ENCODE measurements at places on chromosomes 16 and 17. TPM values are rescaled to one million over a fixed set of nuclear protein-coding genes. Genes with fewer than 3 reads are reported as not detected.

DNA sequence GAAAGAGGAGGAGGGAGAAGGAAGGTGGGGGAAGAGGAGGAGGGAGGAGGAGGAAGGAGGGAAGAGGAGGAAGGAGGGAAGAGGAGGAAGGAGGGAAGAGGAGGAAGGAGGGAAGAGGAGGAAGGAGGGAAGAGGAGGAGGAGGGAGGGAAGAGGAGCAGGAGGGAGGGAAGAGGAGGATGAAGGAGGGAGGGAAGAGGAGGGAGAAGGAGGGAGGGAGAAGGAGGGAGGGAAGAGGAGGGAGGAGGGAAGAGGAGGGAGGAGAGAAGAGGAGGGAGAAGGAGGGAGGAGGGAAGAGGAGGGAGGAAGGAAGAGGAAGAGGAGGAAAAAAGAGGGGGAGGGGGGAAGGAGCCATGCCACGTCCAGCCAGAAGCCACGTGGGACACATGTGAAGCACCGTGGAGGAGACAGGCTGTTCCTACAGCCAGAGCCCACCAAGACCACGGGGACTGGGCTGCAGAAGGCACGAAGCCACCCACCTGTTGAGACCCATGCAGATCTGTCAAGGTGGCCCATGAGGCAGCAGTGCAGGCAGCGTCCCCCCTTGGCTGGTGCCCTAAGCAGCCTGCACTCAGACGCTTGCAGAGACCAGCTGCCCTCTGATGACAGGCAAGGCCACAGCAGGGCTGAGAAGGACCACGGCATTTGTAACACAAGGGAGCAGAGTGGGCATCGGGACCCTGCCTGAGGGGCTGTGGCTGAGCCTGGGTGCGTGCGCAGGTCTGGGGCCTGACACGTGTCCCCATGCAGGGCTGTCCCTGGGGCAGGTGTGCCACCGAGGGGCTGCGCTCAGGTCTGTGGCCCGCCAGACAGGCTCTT is 10.3 kb downstream of the NDUFAF8 start:
- H3K4me1 ChIP-seq, result peaks cover 27% of the 10 kb centered on the region
- H3K4me3 ChIP-seq, result peak overlapping the region; percentile 44
- H3K27me3 ChIP-seq, result peaks cover 8% of the 10 kb centered on the region

DNA sequence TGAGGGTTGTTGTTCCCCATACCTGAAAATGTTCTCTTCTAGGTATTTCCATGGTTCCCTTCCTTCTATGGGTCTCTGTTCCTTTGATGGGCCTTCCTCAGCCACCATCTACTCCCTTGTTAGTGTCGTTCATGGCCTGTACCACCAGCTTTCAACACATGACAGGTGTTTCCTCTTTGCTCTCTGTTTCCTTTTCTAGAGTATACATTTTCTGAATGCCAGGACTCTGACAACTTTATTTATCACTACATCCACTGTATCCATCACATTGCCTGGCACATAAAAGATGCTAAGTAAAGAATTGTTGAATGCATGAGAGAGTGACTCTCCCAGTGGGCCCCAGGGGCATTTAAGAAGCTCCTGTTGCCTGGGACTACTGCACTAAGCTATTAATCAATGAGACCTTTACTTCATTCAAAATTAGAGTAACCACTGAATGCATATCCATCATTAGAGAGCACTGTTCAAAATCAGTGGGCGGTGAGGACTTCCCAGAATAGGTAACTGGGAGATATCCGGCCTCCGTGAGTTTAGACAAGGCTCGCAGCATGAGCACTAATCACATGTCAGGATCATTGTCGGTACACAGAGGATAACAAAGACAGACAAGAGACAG is 255.0 kb downstream of the CBLN1 start:
- no peak overlapping the region for H3K27ac ChIP-seq
- no peak overlapping the region for H3K4me3 ChIP-seq
- no peaks in the 10 kb centered on the region for H3K36me3 ChIP-seq
- H3K4me1 ChIP-seq, result peaks cover 10% of the 10 kb centered on the region
- H3K27me3 ChIP-seq, result peaks cover 47% of the 10 kb centered on the region
- no peak for DNase-seq

DNA sequence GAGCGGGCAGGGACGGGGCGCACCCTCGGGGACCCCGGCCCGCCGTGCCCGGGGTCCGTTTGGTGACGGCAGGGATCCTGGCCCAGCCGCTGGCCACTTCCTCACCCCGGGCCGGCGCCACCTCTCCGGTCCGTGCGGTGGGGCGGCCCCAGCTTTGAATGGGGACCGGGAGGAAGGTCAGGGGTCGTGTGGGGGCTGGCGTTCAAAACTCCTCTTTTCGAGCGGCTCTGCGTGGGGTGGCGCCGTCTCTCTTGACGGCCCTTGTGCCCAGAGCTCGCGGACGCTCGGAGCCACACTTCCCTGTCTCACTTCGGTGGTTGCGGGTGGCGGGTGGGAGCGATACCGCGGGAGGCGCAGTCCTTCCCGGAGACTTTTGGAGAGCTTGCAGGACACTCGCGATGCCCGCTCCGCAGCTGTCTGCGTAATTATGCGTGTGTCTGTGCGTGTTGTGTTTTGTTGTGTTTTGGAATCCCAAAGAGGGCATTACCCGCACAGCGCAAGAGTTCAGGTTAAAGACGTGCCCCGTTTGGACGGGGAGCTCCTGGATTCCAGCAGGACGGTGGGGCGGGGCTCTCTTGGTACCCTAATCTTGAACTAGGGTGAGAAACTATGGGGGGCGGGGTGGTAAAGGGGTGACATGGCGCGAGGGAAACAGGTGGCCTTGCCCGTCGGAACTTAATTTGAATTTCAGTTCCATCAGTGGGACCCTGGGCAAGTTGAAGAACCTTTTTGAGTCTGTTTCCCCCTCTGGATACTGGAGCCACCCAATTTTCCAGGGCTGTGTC is 637 bp downstream of the PLCG2 start:
- peak; percentile 13 for DNase-seq
- H3K36me3 ChIP-seq, result no peaks in the 10 kb centered on the region

DNA sequence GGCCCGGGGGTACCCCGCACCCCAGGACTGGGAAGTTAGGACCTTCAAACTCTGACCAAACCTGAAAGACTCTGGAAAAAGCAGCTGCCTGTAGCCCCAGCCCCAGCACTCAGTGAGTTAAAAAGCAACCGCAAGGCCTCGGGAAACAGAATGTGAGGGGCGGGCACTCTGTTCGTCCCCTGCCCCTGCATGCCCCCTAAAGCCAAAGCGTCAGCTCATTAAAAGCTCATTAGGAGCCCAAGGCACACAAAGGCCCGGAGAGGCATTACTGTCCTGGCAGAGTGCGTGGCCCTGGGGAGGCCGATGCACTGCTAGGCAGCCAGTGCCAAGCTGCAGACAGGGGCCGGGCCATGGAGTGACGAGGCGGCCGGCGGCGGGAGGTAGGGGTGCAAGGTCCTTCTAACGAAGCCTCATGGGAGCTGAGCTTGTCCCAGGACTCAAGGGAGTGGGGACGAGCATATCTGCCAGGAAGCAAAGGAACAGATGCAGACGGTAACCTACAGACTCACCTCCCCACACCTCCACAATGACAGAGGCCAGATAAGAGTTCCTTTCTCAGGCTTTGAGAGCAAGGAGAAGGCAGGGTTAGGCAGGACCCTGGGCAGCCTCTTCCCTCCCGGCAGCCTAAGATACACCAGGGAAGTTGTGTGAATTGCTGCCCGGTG is 116.8 kb downstream of the ENGASE start:
- no peak for DNase-seq
- H3K4me1 ChIP-seq, result no peaks in the 10 kb centered on the region
- H3K4me3 ChIP-seq, result no peak overlapping the region
- H3K27me3 ChIP-seq, result peaks cover 90% of the 10 kb centered on the region
- no peaks in the 10 kb centered on the region for H3K36me3 ChIP-seq
- no peak overlapping the region for H3K27ac ChIP-seq

DNA sequence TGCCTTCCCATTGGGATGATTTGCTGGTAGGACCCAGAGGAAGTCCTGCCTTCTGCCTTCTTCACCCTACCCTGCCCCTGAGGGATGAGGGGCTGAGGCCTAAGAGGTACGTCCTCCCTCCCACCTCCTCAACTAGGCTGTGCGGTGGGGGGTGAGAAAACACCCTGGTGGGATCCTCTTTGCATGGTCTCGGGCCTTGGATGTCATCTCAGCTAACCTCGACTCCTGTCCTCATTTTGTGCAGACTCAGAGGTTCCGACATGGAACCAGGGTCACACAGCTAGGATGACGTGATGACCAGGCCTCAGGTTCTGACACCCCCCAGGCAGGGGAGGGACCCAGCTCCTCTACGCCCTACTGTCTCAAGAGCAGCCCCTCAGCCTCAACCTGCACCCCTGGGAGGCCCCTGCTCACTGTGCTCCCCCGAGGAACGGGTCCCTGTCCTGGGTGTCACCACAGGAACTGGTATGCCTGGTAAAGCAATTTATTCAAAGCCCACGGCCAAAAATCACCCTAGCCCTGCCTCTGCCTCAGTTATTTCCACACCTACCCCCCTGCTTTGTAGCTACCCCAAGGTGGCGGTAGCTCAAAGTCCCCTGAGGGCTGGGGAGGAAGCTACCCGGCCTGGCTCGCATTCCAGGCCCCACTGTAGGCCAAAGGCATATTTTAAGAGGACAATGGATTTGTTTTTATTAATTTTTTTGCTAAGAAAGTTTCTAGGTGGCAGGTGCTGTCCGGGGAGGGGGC is 17.5 kb downstream of the UNC13D start:
- peaks cover 3% of the 10 kb centered on the region for H3K27me3 ChIP-seq
- H3K27ac ChIP-seq, result no peak overlapping the region
- H3K4me3 ChIP-seq, result peak overlapping the region; percentile 62
- no peaks in the 10 kb centered on the region for H3K36me3 ChIP-seq
- H3K4me1 ChIP-seq, result peaks cover 12% of the 10 kb centered on the region

DNA sequence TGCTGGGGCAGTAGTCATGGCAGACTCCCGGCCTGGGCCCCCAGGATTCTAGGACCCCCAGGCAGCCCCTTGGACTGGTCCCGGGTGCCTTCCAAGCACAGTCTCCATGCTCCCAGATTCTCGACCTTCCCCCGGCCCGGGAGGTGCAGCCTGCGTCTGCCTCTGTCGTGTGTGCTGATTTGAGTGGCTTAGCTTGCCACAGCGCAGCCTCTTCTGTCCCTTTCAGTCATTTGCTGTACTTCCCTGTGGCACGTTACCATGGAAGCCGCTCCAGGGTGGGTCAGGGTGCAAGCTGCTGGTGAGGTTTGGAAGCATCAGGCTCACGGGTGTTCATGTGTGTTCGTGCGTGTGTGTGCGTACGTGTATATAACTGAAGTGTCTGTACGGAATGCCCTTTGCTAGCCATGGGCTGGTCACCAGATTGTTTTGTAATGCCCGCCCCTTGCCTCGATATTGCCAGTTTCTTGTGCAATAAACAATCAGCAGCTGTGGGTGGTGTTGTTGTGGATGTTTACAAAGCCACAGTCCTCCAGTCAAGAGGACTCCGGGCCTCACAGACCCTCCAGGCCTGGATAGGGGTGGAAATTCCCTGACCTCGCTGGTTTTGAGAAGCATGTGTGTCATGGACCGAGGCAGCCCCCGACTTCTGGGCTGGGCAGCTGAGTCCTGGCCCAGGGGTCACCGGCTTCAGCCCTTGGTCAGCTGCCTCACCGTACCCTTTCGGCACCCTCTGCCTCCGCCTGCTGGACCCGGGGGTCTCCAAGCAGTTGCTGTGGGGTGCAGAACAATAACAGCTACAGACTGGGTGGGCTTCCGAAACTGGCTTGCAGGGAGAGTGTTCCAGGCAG is 9.7 kb upstream of the CLEC18A start:
- H3K36me3 ChIP-seq, result no peaks in the 10 kb centered on the region
- no peak for DNase-seq
- no peaks in the 10 kb centered on the region for H3K27me3 ChIP-seq
- no peak overlapping the region for H3K4me3 ChIP-seq

- peaks cover 4% of the 10 kb centered on the region for H3K36me3 ChIP-seq
- H3K4me1 ChIP-seq, result no peaks in the 10 kb centered on the region
- H3K4me3 ChIP-seq, result no peak overlapping the region
- DNase-seq, result no peak
- H3K27ac ChIP-seq, result no peak overlapping the region
- H3K27me3 ChIP-seq, result peaks cover 31% of the 10 kb centered on the region
Observed at GRCh38 chr17:45968732-45969131, 30.3 kb upstream of the STH start.

- H3K36me3 ChIP-seq, result peaks cover 4% of the 10 kb centered on the region
- no peak for DNase-seq
- H3K27me3 ChIP-seq, result no peaks in the 10 kb centered on the region
- peaks cover 5% of the 10 kb centered on the region for H3K4me1 ChIP-seq
- H3K27ac ChIP-seq, result no peak overlapping the region
Observed at GRCh38 chr17:18009609-18010420, 29.2 kb downstream of the ATPAF2 start.

- no peak overlapping the region for H3K27ac ChIP-seq
- no peaks in the 10 kb centered on the region for H3K36me3 ChIP-seq
- H3K4me1 ChIP-seq, result no peaks in the 10 kb centered on the region
Observed at GRCh38 chr17:79317916-79318315, 243.3 kb downstream of the ENGASE start.

GRCh38 chr16:27795992-27796614 is 246.2 kb downstream of the KATNIP start:
- H3K27ac ChIP-seq, result no peak overlapping the region
- DNase-seq, result peak; percentile 72
- H3K4me1 ChIP-seq, result no peaks in the 10 kb centered on the region
- H3K27me3 ChIP-seq, result peaks cover 26% of the 10 kb centered on the region
- H3K36me3 ChIP-seq, result no peaks in the 10 kb centered on the region

DNA sequence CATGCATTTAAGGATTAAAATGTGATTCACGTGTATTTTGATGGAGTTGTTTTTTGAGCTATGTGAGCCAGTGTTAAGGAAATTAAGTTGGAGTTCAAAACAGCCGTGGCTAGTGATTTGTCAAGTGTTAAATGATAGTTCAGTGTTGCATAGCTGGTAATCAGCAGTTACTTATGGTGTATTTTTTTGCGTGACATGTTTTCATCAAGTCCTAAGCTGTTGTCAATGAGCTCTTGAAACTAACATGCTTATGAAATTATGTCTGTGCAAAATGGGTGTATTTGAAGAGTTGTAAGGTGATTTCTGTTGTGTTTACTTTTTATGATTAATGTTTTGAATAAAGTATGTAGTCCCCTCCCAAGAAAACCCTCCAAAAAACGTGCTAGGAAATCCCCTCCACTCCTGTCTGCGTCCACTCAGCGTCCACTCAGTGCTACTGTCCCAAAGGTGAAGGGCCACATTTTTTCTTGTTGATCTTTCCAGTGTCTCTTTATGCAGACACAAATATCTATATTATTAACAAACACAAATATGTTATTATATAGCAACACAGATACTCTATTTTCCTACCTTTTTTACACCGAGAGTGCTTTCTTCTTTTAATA is 30.0 kb downstream of the USP10 start:
- H3K4me1 ChIP-seq, result peaks cover 59% of the 10 kb centered on the region
- H3K27ac ChIP-seq, result no peak overlapping the region
- DNase-seq, result no peak
- H3K4me3 ChIP-seq, result peak overlapping the region; percentile 2
- H3K36me3 ChIP-seq, result no peaks in the 10 kb centered on the region
- H3K27me3 ChIP-seq, result no peaks in the 10 kb centered on the region

GRCh38 chr16:67437513-67437912 is 6.6 kb downstream of the HSD11B2 start:
- H3K27me3 ChIP-seq, result peaks cover 9% of the 10 kb centered on the region
- no peak overlapping the region for H3K27ac ChIP-seq
- no peak overlapping the region for H3K4me3 ChIP-seq

The KRTAP29-1 gene
- total RNA-seq, result not detected

The ZG16B gene
- total RNA-seq, result not detected

The PARD6A gene
- total RNA-seq, result 7.5 TPM

The QRICH2 gene
- 12.3 TPM for total RNA-seq

The KRT20 gene
- total RNA-seq, result not detected
